ENCODE measurements at places on chromosomes 7 and 10. TPM values are rescaled to one million over a fixed set of nuclear protein-coding genes. Genes with fewer than 3 reads are reported as not detected.

GRCh38 chr10:110918643-110919348 is at the start of gene BBIP1:
BBIP1 (minus strand) TSS chr10:110919180; CDS start chr10:110918157, 1,023 bp downstream.
- no peaks in the 10 kb centered on the region for H3K36me3 ChIP-seq
- H3K4me1 ChIP-seq: peaks cover 22% of the 10 kb centered on the region
- H3K27ac ChIP-seq: peak within 1 kb of the TSS; percentile 99
- peak within 1 kb of the TSS; percentile 99 for H3K4me3 ChIP-seq
- DNase-seq: peak; percentile 92

Gene MGAM2
- 9.7 TPM for total RNA-seq

DNA sequence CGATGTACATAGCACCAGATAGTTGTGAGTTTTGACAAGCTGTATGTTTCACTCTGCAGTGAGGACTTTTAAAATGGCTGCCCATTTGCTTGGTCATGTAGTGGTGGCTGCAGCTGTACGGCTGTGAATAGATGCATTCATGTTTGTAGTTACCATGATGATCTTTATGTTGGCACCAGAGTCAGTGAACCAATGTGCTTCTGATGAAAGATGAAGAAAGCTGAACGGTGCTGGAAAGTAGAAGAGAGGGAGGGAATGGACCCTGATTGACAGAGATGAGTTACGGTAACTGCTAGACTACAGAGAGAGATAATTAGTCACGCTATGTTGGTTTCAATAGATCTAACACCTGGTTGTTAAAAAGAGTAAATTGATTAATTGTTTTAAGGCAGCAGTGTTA is 256.8 kb downstream of the CELF2 start:
- DNase-seq: no peak
- peaks cover 17% of the 10 kb centered on the region for H3K4me1 ChIP-seq
- H3K36me3 ChIP-seq: no peaks in the 10 kb centered on the region
- peaks cover 63% of the 10 kb centered on the region for H3K27me3 ChIP-seq
- no peak overlapping the region for H3K27ac ChIP-seq

DNA sequence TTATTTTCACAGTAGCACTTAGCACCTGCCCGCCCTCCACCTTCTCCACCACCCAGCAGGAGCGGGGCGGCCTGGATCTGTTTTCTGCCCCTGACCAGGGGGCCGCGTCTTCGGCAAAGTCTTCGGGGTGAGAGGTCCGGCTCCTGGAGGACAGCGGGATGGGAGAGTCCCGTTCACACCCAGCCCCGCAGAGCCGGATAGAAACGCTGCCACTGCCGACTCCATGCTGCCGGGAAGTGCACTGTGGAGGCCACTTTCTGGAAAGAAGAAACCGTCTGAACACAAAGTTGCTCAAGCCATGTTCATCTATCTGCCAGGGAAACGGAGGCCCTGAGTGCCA is 14.5 kb upstream of the ZNF273 start:
- peak; percentile 61 for DNase-seq
- H3K36me3 ChIP-seq: no peaks in the 10 kb centered on the region
- peaks cover 9% of the 10 kb centered on the region for H3K4me1 ChIP-seq
- no peak overlapping the region for H3K27ac ChIP-seq

DNA sequence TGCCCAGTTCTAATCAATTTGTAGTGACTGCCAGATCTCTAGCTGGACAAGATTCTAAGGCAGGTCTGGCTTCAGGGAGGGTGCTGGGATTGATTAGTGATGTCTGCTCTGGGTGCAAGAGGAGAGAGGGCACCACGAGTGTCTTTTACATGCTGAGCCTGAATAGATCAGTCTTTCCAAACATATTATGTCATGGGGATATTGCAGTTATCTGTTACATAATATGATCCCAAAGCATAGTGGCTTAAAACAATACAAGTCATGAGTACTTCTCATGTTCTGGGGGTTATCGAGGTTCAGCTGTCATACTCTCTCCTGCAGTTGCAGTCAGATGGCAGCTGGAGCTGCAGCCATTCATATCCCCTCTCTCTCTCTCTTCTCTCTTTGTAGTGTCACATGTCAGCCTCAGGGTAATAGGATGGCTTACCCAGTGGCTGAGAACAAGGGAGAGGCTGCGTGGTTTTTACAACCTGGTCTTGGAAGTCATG is 26.0 kb downstream of the SLC29A3 start:
- H3K4me1 ChIP-seq: peaks cover 56% of the 10 kb centered on the region
- peaks cover 4% of the 10 kb centered on the region for H3K36me3 ChIP-seq
- no peak overlapping the region for H3K27ac ChIP-seq

Data from type B pancreatic cell (in vitro differentiated cells).